KBM-7 (cell line): ENCODE measurements at places on chromosomes 7 and 10.
A peak's percentile ranks its signal among the peaks of the same experiment; 100 is the strongest.

DNA sequence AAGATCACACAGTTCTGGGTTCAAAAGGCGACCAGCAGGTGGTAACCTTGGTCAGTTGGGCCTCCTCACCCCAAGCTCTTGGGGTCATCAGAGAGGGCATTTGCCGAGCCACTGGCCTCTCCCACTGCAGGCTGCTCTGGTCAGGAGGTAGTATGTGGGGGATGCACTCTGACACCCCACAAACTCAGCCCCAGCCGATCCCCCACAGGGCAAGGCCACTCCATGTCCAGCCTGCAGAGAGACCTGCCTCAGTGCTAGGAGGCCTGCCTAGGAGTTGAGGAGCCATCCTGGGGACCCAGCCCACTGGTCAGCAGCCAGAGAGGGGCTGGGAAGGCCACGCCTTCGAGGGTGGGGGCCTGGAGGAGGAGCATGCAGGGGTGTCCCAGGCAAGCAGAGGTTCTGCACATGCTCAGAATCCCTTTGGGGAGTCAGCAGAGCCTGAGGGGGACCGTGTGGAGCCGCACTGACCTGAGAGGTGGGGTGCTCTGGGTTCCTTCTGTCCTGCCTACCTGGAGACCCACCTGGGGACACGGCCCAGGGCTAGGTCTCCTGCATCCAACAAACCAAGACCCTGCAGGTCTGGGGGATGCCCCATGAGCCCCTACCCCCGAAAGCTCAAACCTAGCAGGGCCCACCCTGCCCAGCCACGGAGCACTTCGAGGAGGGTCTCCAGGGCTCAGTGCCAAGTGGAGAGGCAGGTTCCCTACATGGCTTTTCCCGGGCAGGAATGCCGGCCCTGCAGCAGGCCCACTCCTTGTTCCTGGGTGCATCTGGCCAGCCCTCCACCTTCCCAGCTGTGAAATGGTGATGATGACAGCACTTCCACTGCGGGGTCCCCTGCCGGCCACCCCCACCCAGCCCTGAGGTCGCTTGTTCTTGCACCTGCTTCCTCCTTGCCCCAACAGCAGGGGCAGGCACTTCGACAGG is 58.5 kb downstream of the RASGEF1A start:
- no peak for DNase-seq

- no peak for DNase-seq
These were observed 58.6 kb downstream of the AUTS2 start for GRCh38 chr7:69656890-69657289.

GRCh38 chr7:7220821-7221220 is 38.5 kb downstream of the C1GALT1 start:
- DNase-seq: no peak

- peak; percentile 31 for DNase-seq
These were observed 930 bp upstream of the HOXA10 start for GRCh38 chr7:27174874-27175625.

GRCh38 chr7:4792537-4793126 is 17.2 kb downstream of the AP5Z1 start:
- no peak for DNase-seq

DNA sequence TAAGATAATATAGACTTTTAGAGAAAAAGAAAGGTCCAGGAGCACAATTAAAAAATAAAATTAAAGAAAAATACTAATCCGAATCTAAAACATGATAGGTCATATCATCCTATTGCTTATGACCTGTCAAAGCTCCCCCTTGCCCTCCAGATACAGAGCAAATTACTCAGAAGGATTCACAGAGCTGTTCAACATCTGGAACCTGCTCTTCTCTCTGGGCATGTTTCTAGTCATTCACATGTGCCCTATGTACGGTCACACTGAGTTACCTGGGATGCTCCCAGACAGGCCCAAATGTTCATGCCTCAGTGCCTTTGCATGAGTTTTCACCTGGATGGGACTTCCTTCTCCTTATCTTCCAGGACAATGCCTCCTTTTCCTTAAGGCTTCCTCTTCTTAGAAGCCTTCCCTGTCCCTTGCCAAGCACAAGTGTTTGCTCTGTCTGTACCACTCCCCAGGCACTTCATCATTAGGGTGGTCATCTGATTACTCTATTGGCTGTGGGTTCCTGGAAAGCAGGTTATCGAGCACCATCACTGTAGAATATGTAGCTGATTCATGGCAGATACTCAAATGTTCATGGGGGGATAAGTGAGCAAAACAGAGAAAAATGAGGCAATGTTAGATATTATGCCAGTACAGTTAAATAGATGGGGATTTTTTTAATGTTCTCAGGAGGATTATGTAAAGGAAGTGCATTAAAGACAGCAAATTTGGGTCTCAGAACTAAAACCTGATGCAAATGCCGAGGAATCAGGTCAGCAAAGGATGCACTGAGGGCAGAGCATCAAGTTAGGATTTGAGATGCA is 12.0 kb upstream of the AOAH start:
- no peak for DNase-seq
